Foreskin fibroblast (primary cell): ENCODE measurements at places on chromosomes 12 and 14.

- DNase-seq = no peak
Measured at GRCh38 chr12:65420941-65421340, 142.5 kb downstream of the MSRB3 start.

DNA sequence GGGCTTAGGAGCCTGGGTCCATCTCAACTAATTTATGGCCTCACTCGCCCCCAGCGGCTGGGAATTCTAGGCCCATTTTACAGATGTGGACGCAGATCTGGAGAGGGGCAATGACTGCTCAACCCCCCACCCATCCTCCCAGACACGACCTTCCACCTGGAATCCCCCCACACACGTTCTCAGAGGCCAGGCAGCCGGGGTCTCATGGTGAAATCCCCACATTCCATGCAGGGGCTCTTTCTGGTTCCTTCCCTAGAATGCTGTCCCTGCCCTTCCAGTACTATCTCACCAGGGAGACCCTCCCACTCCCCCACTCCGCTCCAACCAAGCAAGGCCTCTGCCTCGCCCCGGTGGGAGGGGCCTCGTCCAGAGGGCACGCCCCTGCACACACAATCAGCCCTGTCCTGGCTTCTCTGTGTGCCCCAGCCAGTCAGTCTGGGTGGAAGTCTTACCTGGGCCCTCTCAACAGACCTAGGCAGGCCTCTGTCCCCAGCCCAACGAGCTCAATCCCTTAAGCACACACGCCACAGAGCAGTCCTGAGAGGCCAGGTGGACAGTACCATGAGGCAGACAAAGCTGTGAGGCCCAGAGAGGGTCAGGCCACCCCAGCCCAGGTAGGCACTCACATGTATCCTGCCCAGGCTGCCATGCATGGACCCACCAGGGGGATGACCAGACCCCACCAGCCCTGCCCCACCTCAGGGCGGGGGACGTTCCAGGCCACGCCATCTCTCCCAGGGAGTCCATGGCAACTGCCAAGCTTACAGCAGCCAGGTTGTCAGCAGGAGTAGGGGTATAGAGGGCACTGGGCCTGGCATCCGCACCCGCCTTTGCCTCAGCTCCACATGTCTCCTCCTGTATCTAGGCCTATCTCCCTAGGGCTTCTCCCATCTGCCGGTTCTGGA is 1.3 kb upstream of the ANKRD9 start:
- no peak for DNase-seq

DNA sequence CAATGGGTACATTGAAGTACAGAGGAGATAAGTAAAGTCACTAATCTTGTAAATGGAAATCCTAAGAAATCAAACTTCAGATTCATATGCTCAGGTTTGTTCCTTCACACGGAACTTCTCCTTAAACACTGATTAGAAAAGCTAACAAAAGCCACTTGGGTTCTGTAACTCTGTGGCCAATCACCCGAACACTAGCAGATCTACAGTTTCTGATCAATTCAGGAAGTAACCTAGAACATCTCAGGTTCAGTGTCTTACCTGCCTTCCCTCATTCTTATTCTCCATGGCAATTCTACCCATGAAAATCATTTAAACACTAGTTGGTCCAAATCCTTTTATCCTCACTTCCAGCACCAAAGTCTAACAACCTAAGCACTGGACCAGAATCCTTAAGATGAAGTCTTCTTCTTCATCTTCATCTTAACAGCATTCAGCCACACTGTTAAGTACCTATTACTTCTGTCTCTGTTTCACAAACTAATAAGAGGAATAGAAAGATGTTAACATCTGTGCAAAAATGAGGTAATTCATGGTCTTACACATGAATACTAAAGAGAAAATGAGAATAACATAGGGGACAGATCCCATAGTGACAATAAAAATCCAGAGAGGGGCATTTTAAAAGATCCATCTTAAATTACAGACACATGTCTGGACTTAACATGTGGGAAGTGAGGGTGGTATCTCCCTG is 184.5 kb downstream of the SSPN start:
- no peak for DNase-seq

GRCh38 chr12:20450591-20451180 is 82.3 kb downstream of the PDE3A start:
- peak; percentile 28 for DNase-seq

GRCh38 chr12:716506-716905 is 35.9 kb upstream of the WNK1 start:
- DNase-seq = no peak

GRCh38 chr14:31927348-31927832 is 149.7 kb upstream of the ARHGAP5 start:
- DNase-seq = peak; percentile 91

- no peak for DNase-seq
Measured at GRCh38 chr12:87349681-87350080, 679.5 kb downstream of the C12orf50 start.

GRCh38 chr14:58272588-58273372 is 25.6 kb upstream of the ARID4A start:
- DNase-seq = peak; percentile 39

DNA sequence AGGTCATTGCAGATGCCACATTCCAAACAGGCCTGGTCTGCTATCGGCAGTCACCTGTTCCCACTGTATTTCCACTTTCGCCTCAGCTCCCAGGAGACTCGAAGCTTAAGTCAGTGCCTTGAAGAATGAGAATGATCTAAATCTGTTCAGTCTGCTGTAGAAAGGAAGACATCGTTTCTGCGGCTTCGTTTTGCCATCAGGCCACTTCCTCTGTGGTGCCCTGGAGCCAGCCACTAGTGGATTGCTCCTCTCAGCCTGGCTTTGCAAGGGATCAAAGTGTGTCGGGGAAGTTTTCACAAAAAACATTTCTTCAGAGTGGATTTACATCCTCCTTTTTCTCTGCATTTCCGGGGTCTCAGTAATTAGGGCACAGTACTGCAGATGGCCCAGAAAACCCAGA is 66.7 kb downstream of the AACS start:
- no peak for DNase-seq

GRCh38 chr12:113778432-113779132 is 187.5 kb downstream of the RBM19 start:
- DNase-seq = no peak

- DNase-seq = no peak
Measured at GRCh38 chr14:64944041-64944440, 1.5 kb upstream of the GPX2 start.

DNA sequence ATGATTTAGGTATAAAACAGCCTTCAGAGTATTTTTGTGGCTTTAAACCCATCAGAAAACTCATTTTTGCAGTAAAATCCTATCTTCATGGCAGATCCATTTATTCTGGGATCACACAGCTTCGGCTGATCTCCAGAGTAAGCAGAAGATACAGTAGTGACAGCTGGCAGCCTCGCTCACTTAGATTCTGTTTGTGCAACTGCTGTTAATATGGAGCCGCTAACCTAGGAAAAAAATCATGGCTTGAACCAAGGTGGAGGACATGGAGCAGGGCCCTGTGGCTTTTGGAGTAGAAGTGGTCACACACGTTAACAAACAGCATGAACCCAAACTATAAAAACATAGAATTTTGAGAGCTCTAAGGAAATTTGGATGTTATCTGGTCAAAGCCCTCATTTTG is 137.2 kb upstream of the ARHGAP5 start:
- DNase-seq = no peak

- DNase-seq = no peak
Measured at GRCh38 chr12:2228535-2228934, 175.7 kb downstream of the CACNA1C start.

DNA sequence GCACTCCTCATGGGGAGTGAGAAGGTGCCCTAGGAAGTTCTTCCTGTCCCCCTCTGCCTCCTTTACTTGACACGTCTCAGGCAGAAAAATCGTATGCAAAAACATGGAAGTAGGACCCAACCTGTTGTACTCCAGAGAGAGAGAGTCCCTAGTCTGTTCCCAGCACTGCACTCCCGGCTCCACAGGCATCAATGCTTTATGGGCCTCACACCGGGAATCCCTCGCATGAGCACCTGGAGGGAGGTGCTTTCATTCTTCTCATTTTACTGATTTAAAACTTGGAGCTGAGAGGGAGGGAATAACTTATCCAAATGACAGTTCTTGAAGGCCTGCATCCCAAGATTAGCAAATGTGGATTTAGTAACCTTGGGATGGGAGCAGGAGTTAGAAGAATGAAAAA is 1101.4 kb downstream of the BCL11B start:
- DNase-seq = no peak

GRCh38 chr12:124233846-124234640 is 60.9 kb upstream of the RFLNA start:
- DNase-seq = peak; percentile 19

DNA sequence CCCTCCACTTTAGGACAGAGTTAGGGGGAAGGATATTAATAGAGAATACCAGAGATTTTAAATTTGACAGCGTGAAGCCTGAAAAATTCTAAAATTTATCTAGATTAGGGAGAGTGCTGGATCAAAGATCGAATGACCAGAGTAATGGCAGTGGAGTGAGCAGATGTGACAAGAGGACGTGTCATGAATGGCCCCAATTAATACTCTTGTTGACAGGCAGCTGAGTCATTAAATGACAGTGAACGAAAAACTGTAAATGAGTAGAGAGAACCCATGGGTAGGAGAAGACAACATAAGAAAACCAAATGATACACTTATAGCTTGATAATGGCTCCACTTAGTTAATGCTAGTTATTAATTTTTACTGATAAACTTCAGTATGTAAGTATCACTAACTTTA is 73.9 kb upstream of the PLEKHA5 start:
- DNase-seq = no peak

DNA sequence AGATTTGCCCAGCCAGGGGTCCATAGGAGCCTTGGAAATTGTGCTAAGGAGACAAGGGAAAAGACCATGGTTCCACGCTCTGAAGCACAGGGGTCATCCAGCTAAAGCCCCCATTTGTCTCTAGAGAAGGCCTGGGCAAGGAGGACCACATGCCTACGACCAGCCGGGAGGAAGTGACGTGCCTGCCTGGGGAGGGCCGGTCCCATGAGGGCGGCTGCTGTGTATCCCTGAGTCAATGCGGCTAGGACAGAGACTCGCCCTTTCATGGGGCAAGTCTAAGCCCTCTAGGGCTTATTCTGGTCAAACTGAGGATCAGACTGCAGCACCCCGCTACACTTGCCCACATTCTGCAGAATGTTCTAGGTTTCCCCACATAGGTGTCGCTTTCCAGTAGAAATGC is 20.6 kb upstream of the RIN3 start:
- no peak for DNase-seq

- DNase-seq = no peak
Measured at GRCh38 chr14:24829862-24830261, 195.9 kb upstream of the GZMB start.

DNA sequence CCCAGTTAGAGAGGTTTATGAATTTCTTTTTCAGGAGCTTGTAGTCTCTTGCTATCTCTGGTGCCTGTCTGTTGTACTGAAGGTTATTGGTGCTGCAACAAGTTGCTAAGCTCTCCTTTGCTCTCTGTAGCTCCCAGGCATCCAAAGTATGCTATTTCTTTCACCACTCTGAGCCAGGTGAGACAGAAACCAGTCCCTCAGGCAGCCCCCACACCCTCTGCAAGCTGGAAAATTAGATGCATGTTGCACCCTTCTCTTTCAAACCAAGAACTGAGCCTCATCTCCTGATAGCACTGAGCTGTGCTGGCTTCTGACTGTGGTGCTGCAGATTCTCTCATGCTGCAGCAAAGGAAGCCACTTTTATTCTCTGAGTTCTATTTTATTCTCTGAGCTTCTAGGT is 9.6 kb upstream of the TRIM9 start:
- no peak for DNase-seq

DNA sequence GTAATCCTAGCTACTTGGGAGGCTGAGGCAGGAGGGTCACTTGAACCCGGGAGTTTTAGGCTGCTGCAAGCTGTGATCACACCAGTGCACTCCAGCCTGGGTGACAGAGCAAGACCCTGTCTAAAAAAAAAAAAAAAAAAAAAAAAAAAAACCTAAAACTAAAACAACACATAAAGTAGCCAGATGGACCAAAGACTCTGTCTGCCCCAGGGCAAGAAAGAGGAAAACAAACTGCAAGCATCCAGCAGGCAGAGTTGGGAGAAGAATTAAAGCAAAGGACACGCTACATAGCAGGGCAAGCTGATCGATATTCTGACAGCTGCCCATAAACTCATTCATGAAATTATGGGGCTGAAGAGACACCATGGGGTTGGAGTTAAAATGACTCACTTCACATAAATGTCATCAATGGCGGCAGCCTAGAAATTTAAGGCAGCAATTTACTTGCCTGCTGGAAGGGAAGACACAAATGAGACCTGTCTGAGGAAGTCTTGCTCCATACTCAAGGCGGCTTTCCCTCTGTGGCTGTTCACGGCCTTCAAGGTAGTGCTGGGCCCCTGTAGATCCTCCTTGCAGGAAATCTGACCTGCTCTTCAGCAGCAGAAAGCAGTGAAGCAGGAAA is 259.1 kb upstream of the FKBP4 start:
- DNase-seq = peak; percentile 52

GRCh38 chr14:100370003-100370402 is 46.9 kb downstream of the SLC25A47 start:
- no peak for DNase-seq

- no peak for DNase-seq
Measured at GRCh38 chr12:103933237-103933636, 3.0 kb downstream of the HSP90B1 start.

- DNase-seq = no peak
Measured at GRCh38 chr14:81261176-81261575, 40.4 kb upstream of the GTF2A1 start.

- DNase-seq = peak; percentile 80
Measured at GRCh38 chr12:107515446-107515958, 170.1 kb upstream of the PWP1 start.

DNA sequence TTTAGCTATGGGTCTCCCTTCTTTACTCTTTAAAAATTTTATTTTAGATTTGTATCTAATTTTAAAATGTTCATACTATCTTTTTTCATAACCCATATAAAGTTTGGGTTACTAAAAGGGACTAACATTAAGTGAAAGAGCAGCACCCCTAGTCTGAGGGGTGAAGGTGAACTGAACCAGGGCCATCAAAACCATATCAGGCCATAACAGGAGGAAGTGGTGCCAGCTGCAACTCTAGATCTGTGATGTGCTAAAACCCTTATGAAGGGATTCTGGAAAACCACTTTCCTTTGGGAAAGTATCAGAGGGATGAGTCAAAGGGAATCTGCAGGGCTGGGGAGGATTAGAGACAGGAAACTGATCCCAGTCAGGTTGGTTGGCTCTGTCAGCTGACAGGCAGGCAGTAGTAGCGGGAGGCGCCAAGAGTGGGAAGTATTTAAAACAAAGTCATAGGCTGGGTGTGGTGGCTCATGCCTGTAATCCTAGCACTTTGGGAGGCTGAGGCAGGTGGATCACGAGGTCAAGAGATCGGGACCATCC is 162.5 kb downstream of the PPM1H start:
- no peak for DNase-seq

DNA sequence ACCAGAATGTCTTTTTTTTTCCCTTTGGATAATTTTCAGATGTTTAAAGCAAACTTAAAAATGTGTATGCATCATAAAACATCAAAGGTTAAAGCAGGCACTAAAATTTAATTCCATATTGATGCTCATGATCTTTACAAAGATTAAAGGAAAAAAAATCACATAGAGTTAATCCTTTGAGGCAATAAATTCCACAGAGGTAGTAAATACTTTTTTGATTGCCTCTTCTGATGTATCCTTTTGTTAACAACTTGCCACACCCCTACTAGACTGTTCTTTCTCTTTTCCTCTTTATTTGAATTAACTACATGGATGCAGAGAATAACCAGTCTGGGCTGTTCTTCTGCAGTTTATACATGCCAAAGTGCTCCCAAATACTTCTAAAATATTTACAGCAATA is 45.2 kb upstream of the KCNJ8 start:
- DNase-seq = no peak

GRCh38 chr14:35503646-35504045 is 30.3 kb upstream of the INSM2 start:
- DNase-seq = no peak

GRCh38 chr12:42056130-42056529 is 88.5 kb downstream of the GXYLT1 start:
- DNase-seq = no peak
